ENCODE measurements at places on chromosomes 11 and 22.

DNA sequence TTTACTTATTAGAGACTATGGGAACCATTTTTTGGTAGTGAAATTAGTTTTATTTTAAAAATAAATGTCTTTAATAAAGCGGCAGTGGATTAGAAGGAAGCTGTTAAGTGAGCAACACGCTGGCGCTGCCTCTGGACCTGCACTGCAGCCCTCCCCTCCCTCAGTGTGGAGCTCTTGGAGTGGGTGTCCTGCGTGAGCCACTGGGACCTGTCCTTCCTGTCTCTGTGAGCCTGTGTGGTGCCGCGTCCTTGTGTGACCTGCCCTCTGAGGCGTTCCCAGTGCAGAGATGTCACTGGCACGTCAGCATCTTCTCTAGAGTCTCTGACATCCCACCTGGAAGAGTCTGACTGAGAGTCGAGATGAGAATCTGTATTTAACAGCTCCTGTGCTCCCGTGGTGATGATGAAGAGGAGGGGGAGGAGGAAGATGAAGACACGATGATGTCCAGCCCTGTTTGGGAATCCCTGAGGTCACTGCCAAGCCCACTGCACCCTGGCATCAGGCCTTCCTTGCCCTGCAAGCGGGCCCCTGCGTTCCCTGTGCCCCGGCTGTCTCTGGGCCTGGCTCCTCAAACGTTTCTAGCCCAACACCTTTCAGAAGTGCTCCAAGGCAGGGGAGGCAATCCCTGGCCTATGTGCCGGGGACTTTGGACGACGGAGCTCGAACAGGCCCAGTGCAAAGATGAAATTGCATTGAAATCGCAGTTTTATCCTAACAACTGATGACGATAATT, 271.8 kb downstream of the TBC1D22A start:
- no peak for DNase-seq

GRCh38 chr11:44885065-44885810, 65.4 kb downstream of the TP53I11 start:
- no peak for DNase-seq

GRCh38 chr11:87803748-87804147, 371.5 kb downstream of the RAB38 start:
- DNase-seq: no peak

DNA sequence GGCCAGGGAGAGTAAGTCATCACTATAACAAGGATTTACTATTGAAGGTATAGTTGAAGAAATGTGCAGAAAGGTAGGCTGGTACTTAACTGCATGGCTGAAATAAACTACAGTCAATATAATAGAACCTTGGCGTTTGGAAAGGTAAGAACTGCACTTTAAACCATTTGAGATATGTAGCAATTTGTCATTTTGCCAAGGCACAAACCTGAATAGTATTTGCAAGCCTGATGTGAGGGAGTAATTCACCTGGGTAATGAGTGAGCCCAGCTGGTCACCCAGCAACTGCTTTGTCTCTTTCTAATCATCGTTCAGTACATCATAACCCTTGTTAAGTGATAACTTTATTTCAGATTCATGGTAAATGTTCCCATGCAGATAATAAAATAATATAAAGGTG, 62.3 kb upstream of the SCUBE2 start:
- DNase-seq: no peak

- DNase-seq: no peak
These were observed 34.4 kb downstream of the ARVCF start for GRCh38 chr22:19981961-19982920.

DNA sequence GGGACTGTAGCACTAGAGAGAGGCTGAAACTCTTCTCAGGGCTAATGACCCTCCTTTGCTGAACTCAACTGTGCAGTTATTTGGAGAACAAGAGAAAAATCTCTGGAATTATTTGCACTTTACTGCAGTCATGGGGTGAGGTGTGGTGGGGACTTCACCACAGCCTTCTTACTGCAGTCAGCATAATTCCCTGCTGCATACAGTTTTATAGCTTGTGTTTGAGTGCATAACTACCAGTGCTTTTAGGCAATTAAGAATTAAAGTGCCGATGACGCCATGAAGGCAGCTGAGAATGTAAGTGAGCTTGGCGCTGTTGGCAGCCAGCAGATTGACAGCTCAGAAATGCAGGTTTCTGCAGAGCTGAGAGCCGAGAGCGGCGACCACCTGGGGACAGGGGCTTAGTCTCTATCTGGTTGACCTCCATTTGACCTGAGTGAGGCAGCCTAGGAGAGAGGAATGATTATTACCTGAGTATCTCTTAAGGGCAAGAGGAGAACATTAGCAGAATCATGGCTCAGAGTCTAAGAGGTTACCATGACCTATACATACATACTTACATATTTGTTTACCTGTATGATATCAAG, 830.0 kb downstream of the NTM start:
- no peak for DNase-seq

DNA sequence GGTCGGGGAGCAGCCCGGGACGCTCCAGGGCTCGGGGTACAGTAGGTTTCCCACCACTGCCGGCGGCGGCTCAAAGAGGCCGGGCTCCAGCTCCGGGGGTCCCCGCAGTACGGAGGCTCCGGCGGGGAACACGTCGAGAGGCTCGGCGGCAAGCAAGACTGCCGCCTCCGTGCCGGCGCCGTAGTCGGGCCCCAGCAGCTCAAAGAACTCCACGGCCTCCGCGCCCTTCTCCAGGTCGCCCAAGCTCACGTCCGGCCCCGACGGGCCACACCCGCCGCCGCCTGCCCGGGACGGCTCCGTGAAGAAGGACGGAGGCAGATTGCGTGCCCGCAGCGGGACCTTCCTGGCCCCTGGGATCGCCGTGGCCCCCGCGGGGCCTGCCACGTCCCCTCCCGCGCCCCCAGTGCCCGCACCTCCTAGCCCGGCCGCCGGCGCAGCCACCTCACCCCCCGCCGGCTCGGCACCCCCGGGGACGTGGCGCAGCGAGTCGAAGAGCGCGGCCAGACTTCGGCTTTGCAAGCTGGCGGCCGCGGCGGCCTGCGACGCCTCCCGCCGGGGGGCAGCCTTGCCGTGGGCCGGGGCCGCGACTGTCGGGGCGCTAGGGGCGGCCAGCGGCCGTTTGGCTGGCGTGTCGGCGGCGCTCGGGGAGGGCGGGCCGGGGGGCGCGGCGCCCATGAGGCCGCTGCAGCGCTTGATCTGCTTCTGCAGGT, 775 bp downstream of the FAM181B start:
- DNase-seq: no peak

GRCh38 chr11:103806130-103806895, 230.1 kb upstream of the DDI1 start:
- DNase-seq: no peak

DNA sequence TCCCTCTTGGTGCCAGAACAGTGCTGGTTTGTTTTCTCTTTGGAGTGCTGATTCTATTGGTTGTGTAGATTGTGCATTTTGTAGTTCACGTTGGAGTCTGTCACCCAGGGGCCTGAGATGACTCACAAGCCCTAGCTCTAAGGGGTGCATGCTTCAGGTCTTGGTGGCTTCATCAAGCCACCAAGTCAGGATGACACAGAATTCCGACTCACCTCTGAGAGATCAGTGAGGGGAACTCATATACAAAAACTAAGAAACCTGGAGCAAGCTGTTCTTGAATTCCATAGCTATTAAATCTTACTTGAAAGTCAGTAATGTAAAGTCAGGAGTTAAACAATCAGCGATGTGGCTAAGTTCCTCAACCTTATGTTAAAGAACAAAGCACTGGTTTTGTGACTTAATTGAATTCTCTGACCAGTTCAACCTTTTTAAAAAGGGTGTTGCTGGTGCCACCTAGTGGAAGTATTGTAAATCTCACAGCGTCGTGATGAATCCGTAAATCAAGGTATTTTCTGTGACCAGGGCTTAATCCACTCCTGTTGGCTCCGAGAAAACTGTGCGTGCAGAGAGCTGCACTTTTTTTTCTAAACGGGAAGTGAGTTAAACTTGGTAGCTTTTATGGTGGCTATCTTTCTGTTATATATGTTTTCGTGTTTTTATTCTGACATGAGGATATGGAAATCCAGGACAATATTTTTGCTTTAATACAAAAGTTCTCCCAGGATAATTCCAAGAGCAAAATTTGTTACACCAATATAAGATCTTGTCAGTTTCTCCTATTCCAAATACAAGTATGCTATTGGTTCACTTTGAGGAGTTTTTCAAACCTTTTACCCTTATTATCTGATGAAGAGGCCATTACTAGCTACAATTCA, 14.6 kb downstream of the MMP13 start:
- DNase-seq: peak; percentile 69

GRCh38 chr22:38240734-38241252, 32.0 kb downstream of the TMEM184B start:
- no peak for DNase-seq

DNA sequence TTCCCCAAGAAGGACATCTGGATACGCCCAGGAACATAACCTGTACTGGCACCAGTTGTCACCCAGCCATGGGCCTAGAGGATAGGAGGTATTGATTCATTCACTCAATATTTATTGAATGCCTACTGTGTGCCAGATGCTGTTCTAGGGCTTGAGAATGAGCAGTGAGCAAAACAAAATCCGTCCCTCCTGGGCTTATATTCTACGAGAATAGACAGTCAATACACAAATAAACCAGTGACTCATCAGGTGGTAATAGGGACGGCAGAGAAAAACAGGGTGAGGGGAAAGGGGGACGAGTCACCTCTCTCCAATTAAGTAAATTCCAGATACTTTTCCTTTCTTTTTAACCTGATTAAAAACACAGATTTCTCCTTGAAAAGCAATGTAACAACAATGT, 103.5 kb downstream of the MICAL2 start:
- no peak for DNase-seq

DNA sequence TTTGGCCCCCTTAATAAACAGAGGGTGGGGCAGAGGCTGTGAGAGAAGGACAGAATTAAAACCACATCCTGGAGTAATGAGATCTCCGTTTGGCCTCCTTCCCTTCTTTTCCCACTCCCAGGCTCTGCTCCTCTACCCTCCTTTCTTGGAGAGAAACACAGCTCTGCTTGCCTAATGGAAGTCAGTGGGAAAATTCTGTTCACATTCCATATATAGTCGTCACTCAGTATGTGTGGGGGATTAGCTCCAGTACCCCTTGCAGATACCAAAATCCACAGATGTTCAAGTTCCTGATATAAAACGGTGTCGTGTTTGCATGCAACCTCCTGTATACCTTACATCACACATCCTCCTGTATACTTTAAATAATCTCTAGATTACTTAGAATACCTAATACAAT, 37.6 kb upstream of the THY1 start:
- DNase-seq: no peak

- no peak for DNase-seq
These were observed 60.9 kb upstream of the ZC3H12C start for GRCh38 chr11:110032259-110032658.

GRCh38 chr11:60917267-60917666, 3.3 kb downstream of the TMEM109 start:
- DNase-seq: no peak

DNA sequence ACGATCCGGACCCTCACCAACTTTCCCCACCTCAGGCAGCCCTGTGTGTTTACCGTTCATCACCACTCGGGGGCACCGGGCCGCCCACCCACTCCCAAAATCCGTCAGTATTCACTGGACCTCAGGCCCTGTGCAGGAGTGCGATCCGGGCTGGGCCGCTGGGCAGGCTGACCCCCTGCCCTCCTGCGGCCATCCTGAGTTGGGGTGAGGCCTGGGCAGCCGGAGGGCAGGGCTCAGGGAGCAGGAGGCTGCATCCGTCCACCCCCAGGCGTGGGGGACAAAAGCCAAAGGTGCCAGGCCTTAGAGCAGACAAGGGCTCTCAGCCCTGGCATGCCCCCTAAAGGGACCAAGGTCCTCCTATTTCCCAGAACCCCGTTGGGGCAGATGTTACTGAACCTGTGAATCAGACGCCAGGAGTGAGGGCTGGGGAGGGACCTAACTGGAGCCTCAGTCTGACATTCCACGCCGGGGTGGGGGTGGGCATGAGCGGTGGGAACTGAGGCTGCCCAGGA, 16.8 kb upstream of the TMEM191C start:
- no peak for DNase-seq

GRCh38 chr11:5989203-5989602, 2.4 kb upstream of the OR52L1 start:
- no peak for DNase-seq

DNA sequence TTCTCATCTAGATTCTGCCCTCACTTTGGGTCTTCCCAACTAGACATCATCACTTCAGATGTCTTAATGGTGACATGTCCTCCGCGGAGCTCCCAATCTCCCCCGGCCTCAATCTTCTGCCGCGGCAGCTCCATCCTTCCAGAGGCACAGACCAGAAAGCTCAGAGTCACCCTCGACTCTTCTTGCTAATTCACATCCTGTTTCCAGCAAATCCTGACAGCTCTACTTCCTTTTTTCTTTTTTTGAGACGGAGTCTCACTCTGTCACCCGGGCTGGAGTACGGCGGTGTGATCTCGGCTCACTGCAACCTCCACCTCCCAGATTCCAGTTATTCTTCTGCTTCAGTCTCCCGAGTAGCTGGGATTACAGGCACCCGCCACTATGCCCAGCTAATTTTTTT, 54.5 kb downstream of the CACNG2 start:
- DNase-seq: no peak

GRCh38 chr22:44489817-44490216, 8.2 kb downstream of the RTL6 start:
- DNase-seq: no peak

DNA sequence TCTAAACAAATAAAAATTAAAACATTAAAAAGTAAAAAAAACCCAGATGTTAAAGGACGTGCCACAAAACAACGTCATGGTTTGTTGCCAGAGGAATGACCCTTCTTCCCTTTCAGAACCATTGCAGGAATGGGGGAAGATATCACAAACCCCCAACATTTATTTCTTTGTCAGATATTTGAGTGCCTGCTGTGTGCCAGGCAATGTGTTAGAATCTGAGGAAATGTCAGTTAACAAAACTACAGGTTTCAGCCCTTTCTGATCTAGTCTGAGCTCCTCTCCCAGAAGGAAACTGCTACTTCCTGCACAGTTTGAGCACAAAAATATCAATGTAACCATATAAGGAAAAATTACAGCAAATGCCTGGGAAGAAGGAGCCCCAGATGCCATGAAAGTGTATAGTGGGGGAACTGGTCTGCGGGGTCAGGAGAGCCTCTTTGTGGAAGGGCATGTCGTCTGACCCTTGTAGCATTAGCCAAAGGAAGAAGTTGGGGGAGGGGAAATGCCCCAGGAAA, 7.1 kb upstream of the NHERF4 start:
- DNase-seq: no peak

- no peak for DNase-seq
These were observed 22.5 kb downstream of the RELT start for GRCh38 chr11:73398721-73399120.

DNA sequence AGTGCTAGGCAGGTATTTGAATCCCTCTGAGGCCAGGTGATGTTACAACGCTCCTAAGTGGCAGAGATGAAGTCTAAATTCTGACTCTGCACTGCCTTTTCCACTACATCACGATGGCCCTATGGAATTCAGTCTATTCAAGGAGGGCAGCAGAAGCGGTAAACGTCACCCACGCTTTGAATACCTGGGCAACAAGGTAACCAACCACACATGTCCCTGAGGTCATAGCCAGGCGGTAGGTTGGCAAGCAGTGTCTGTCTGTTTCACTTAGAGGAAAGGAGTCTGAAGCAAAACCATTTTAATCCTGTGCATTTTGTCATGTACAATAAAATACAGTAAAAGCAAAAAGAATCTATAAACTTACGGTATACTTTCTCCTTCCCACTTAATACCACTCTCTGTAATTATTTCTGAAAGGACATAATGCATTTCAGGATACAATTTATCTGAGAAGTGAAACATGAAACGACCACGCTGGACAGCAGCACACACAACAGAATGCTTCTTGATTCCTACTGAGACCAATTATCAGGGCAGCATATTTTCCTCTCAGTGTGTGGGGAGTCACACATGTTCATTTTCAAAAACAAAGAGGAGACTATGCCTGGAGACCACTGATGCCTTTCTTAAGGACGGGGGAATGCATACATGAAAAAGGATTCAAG, 51.3 kb downstream of the PRDM10 start:
- no peak for DNase-seq

GRCh38 chr11:6209801-6210200, 4.4 kb downstream of the C11orf42 start:
- no peak for DNase-seq

All from activated CD4-positive, alpha-beta T cell treated with anti-CD3 and anti-CD28 coated beads, Interleukin-10, Interleukin-2, amounts not matched to agents 100 ng/mL and 50 ng/mL, durations not matched to agents 16 hours and 8 hours (primary cell).